ENCODE measurements at places on chromosomes 7 and 10. TPM values are rescaled to one million over a fixed set of nuclear protein-coding genes. Genes with fewer than 3 reads are reported as not detected.

- no peak for DNase-seq
Observed at GRCh38 chr7:157440346-157441022, 103.7 kb downstream of the DNAJB6 start.

DNA sequence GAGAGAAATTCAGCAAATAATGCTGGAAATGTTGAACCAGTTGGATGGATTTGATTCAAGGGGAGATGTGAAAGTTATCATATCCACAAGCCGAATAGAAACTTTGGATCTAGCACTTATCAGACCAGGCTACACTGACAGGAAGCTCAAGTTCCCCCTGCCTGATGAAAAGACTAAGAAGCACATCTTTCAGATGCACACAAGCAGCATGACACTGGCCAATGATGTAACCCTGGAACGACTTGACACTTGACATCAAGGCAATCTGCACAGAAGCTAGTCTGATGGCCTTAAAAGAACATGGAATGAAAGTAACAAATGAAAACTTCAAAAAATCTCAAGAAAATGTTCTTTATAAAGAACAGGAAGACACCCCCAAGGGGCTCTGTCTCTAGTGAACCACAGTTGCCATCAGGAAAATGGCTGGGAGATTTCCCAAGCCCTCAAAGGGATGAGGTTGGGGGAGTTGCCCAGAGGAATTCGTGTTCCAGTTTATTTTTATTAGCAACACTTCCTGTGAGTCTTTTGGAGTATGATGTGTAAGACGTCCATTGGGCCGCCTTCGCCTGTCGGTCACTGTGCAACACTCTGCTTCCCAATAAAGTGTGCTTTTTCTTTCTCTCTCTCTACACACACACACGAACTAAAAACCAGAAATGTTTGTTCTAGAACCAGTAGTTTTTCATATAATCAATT, 200.0 kb downstream of the HIBADH start:
- no peak for DNase-seq

Gene ZNF804B
- not detected for total RNA-seq

GRCh38 chr10:5095687-5096086, 1.5 kb downstream of the AKR1C3 start:
- no peak for DNase-seq

DNA sequence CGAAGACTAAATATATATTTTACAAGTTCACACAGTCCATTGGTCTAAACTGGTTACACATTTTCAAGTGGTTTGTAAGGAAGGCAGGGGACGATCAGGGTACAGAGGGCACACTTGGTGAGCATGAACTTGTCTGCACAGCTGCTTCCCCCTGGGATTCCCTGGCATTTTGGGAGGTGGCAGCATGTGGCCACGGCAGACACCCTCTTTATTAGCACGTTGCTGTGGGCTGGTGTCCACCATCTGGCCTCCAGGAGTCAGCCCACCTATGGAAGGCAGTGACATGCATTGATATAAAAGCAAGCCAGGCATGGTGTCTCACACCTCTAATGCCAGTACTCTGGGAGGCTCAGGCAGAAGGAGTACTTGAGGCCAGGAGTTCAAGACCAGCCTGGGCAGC, 350.2 kb downstream of the TYW1 start:
- no peak for DNase-seq

GRCh38 chr7:77537136-77537777, at the start of gene PTPN12:
Gene PTPN12, plus strand, starts transcription at chr7:77537295. Its CDS starts 252 bp downstream, at chr7:77537547.
- no peak for DNase-seq

DNA sequence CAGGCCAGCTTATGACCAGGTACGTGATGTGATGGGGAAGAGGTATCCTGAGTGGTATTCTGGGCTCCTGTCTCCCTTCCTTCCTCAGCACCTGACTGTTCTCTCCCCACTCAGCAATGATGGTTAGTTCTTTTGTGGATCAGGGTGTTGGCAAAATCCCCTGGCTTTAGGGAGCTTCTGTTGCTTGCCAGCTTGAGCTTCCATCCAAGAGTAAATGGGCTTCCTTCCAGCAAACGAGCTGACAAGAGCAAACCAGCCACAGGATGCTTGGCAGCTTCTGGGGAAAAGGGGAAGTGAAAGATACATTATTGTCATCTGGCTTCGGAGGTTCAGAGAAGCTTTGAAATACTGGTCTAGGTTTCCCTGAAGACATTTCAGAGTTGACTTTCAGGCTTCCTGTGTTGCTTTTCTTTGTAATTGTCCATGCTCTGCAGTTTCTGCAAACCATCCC, 5.2 kb downstream of the DUSP5 start:
- no peak for DNase-seq

DNA sequence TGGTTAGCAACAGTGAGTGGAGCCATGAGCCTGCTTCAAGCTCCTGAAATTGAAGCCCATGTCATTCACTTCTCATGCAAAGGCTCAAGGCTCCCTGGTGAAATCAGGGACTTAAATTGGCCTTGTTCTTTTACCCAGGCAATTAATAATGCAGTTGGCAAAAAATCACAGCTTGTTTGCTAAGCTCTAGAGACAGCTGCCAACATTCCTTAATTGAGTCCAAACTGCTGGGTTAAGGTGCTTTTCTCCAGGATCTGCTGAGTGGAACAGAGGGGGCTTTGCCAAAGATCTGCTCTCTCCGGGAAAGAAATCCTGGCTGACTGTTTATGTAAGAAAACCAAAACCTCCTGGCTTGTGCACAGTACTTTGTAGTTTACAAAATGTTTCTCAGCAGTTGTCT, 257.6 kb upstream of the GHITM start:
- DNase-seq, result no peak
